Hypothalamus (tissue), 51 donors: ENCODE measurements at places on chromosomes 13 and 19.

- DNase-seq: no peak
Measured at GRCh38 chr13:21594715-21595545, 9.0 kb downstream of the MICU2 start.

DNA sequence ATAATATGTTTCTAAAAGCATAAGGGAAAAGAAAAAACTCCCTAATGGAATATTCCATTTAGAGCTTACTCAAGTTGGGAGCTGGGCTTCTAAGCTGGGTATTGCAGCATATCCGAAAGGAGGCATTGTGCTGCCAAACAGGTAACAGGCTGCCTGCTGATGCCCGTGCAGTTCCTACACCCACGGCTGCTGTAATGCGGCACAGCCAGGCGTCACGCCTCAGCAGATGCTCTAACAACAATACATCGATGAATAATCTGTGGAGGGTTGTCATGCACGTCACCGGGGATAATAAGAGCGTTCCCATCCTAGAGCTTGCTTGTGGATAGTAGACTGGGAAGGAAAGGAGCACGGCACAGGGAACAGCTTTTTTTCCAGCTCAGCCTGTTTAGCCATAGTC lies 1582.1 kb upstream of the SLC10A2 start:
- no peak for DNase-seq

- DNase-seq: no peak
Measured at GRCh38 chr19:10862561-10863106, 8.7 kb upstream of the CARM1 start.

- no peak for DNase-seq
Measured at GRCh38 chr13:32254916-32255723, 60.0 kb downstream of the ZAR1L start.

DNA sequence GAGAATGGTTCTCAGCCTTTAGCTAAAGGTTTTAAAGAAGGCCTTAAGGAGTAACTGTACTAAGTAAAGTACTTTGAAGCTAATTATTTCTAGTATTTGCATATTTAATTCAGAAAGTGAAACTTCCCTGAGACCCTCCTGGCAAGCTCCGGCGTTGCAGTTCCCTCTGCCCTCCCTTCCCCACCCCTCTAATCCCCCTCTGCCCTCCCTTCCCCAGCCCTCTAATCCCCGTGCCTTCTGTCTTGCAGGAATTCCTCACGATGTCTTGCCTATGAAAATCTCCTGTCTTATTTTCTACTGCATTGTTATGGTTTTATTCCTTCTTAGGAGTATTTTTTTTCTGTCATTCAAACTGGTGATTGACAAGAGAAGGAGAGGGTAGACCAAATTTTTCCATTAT lies 236.9 kb downstream of the COL4A1 start:
- DNase-seq: no peak

GRCh38 chr19:32223595-32224370 lies 121.6 kb upstream of the ZNF507 start:
- no peak for DNase-seq
